Stimulated activated CD8-positive, alpha-beta memory T cell treated with anti-CD3 and anti-CD28 coated beads, Interleukin-2, amount 100 ng/mL, for 48 hours (primary cell): ENCODE measurements at places on chromosomes 6 and 20.
A peak's percentile ranks its signal among the peaks of the same experiment; 100 is the strongest.

GRCh38 chr6:36343109-36343680 lies 6.5 kb upstream of the BNIP5 start:
- no peak for DNase-seq

DNA sequence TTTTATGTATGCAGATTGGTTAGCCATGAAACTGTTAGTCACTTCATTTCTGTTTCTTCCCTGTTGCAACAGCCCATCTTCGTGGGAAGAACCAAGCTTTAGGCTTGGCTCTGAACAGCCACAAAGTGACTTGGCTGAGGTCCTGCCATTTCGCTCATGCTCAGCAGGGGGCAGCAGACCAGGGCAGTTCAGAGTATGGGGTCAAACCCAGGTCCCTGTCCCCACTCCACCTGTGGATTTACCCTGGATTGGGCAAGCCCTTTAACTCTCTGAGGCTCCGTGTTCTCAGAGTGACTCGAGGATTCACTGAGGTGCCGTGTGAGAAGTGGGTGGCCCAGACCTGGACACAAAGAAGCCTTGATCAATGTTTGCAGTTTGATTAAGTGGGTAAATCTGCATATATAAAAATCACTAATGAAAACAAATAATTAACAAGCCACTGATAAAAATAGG lies 19.8 kb upstream of the MAP1LC3A start:
- peak; percentile 50 for DNase-seq

DNA sequence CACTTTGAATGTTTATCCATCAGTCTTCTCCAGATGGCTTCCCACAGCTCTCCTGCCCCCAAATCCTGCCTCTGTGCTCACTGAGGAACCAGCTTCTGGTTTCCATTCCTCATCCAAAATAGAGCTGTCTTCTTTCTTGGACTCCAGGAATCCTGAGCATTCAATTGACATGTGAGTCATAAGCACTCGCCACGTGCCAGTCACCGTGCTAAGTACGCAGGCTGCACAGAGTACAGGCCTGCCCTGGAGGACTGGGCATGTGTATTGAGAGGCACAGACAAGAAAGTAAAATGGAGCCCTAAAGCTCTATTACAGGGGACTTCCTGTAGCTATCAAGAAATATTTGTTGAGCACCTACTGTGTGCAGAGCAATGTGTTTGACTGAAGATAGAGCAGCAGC lies 39.7 kb upstream of the LRFN2 start:
- DNase-seq: no peak

- DNase-seq: no peak
Measured at GRCh38 chr6:16637635-16638034, 123.6 kb downstream of the ATXN1 start.

- no peak for DNase-seq
Measured at GRCh38 chr6:46347669-46348068, 143.6 kb downstream of the RCAN2 start.

DNA sequence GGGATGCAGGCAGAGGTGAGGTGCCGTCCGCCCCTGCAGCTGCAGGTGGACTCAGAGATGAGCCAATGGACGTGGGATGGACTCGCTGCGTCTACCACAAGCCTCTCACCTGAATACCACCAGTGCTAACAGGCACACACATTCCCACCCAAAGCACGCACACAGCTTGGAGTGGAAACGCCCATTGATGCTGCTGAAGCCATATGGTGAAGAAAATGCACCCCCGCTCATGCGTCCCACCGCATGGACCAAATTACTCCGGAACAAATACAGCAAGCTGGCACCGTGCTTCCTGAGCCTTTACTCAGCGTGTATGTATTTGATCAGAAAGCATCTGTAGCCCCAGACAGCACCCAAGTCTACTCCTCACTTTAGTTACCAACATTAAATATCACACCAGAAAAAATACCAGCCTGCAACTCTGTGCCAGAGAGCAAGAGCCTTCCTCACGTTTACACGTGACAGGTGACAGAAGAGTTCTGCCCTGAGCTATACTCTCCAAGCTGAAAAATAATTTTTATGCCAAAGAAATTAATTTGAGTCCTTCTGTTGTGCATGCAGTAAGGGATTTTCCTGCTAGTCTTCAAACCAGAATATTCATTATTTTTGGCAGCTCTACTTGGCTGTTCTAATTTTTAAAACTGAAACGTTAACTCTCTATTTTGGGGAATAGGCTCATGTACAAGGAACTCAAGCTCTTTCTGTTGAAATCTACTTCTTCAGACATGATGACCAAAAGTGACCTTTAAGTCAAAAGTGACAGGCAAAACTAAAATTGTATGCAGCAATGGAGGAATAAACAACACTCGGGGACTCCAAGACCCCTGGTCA lies 58.2 kb upstream of the SYNDIG1 start:
- DNase-seq: no peak

DNA sequence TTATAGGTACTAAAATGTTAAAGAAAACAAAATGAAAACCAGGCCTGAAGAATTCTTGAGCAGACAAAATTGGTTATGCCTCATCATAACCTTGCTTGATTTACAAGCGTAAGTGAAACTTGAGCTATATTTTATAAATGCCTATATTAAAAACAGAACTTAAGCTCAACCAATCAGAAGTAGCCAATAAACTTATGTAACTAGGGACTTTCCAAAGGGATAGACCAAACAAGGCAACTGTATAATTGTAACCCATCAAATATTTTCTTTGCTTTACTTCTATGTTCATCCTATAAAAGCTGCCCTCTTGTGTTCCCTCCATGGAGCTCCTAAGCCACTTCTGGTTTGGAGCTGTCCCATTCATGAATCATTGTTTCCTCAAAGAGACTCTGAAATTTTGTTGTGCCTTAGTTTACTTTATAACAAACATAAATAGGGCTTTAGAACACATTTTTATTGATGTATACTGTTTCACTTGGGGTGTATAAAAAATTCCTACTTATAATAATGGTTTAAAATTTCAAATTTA lies 101.6 kb upstream of the CARMIL1 start:
- no peak for DNase-seq

- no peak for DNase-seq
Measured at GRCh38 chr6:152148412-152148811, 340.9 kb downstream of the ESR1 start.

- DNase-seq: no peak
Measured at GRCh38 chr20:9417665-9418064, 96.7 kb upstream of the LAMP5 start.

DNA sequence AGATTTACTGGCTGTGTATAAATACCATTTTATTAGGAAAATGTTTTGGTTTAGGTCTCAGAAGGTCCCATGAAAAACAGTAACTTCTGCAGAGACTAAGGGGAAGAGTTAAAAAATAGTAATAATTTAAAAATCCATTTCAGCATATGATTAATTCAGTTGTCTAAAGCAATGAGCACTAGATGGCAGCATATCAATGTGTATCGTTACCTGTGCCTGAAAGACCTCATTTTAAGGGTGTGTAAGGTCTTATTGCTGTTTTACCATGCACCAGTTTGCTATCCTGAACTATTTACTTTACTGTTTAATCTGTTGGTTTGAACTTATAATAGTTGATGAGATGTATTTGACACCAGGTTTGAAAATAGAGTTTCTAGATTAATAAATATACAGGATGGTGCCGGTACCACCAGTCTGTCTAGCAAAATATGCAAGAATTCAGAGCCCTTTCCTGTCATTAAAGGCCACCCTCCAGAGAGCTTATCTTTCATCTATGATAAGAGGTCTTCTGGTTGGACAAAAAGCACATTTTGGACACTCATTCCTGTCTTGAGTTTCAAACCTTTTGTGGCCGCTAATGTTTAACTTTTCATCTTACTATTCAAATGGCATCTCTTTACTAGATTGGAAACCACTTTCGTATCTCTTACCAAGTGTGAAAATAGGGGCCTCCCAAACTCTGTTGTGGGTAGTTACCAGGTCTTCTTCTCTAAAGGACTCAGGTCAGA lies 8.9 kb upstream of the AHI1 start:
- DNase-seq: no peak

GRCh38 chr6:166708460-166708859 lies 81.4 kb upstream of the RPS6KA2 start:
- DNase-seq: no peak

DNA sequence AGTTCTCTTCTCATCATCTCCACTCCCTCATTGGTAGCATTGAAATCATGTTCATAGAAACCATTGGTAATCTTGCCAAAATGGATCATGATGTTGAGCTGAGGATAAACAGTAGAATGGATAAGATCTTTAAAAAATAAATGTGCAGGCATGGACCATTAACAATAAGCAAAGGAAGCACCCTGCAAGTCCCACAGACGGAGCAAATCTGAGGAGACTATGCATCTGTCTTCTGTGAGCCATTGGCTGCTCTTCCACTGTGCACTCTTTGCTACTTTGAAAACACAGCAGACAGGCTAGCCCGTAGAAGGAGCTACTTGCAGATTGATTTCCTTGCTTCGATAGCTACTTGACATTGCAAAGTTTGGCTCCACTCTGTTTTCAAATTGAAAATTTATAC lies 535.0 kb downstream of the PKHD1 start:
- DNase-seq: no peak

GRCh38 chr6:77273929-77274328 lies 189.4 kb downstream of the HTR1B start:
- DNase-seq: no peak

DNA sequence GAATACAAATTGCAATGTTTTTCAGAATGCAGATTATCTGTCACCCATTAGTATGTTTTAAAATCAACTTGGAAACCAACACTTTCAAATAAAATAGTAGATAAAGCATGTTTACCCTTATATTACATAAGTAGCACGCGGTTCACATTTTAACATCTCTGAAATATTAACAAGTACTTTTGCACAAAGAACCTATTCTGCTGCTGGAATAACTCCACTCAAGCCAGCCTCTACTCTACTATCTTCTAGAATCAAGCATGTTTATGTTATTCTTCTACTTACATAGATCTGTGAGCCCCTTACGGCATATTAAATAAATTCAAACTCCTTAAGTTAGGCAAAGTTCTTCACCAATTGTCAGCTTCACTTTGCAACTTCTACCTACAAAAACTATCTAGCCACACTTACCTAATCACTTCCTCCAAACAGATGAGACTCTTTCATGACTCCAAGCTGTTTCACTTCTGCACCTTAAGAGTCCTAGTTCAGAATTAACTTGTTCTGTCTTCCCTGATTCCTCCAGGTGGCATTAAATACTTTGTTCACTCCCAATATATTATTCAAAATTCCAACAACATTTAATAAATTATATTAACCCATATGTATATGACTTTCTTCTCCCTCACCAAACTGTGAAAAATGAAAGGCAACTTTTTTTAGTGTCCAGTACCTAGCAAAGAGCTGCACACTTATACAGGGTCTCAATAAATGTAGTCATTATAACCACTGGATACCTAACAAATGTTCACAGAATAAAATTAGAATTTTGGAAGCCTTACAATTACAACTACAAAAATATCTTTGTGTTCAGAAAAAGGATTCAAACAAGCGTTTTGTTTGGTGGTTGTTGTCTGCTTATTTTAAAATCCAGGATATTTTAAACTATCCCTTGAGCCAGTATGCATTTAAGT lies 12.1 kb downstream of the CEP85L start:
- DNase-seq: no peak
